ENCODE measurements at places on chromosomes 3 and 15.

- DNase-seq = no peak
Measured at GRCh38 chr15:88719654-88720053, 80.8 kb downstream of the ISG20 start.

- no peak for DNase-seq
Measured at GRCh38 chr3:71392251-71392650, 191.3 kb downstream of the FOXP1 start.

- DNase-seq = peak; percentile 49
Measured at GRCh38 chr3:151219056-151219455, 16.0 kb upstream of the GPR171 start.

- peak; percentile 73 for DNase-seq
Measured at GRCh38 chr3:171640520-171641412, 169.5 kb downstream of the PLD1 start.

DNA sequence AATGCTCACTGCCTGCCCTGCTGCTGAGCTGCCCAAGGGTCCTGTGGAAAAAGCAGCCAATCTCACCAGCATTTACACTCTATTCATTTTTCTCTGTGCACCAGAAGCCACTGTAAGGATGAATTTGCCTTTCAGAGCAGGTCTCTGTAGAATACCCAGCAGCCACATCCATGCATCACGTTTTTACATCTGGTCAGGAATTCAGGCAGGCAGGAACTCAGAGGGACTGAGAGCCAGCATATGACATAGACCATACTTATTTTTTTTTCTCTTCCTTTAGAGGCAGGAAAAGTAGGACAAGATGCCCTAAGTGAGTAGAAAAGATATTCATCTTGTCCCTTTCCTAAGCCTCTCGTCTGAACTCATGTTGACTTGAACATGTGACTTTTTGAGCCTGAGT lies 292.7 kb downstream of the EPHB1 start:
- DNase-seq = no peak

DNA sequence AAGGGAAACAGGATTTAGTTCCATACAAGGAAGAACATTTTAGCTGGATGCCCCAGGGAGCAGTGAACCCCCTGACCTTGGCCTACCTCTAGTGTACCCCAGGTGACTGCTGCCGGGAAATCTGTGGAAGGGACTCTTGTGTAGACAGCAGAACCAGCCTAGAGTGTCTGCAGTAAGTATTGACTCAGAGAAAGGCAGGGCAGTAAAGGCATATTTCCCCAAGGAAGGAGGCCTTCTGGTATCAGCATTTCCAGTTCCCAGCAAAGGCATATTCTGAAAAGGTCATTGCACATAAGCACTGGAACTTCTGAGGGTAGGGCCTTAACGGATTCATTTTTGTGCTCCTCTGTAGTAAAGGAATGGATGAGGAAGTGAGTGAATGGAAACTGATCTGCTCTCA lies 246.2 kb downstream of the FAM43A start:
- no peak for DNase-seq

- DNase-seq = peak; percentile 83
Measured at GRCh38 chr15:52005748-52006701, 13.0 kb upstream of the MAPK6 start.

DNA sequence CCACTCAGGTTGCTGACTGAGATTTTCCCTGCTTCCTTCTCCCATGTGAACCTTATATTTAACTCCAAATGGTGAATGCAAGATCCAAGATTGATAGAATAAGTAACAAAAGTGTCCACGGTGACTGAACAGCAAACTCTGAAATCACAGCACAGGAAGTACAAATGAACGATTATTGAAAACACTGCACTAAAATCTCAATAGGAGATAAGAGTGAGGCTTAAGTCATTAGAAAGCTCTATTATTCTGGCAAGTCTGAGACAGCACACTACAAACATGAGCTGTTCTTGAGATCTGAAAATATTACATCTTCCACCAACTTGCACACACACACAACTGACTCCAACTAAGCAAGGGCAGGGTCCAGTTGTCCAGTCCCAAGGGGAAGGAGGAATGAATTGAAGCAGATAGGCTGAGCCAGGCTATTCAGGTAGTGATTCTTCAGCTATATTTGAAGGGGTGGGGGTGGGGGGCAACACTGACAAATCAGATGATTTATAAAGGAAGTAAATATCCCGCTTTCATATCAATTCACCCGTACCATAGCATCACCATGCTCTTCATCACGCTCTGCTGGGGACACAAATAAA lies 2.9 kb downstream of the ZNF385D start:
- peak; percentile 42 for DNase-seq

- no peak for DNase-seq
Measured at GRCh38 chr3:188400494-188401243, 246.7 kb downstream of the LPP start.

- DNase-seq = no peak
Measured at GRCh38 chr3:96755519-96755918, 58.9 kb upstream of the EPHA6 start.

GRCh38 chr3:98172621-98173020 lies 6.1 kb downstream of the OR5H15 start:
- DNase-seq = no peak

- peak; percentile 18 for DNase-seq
Measured at GRCh38 chr3:12966847-12967605, 106.2 kb downstream of the IQSEC1 start.

- peak; percentile 58 for DNase-seq
Measured at GRCh38 chr3:112111785-112112402, 21.2 kb downstream of the GCSAM start.

GRCh38 chr3:30518181-30518864 lies 88.1 kb upstream of the TGFBR2 start:
- DNase-seq = peak; percentile 30

- DNase-seq = no peak
Measured at GRCh38 chr3:79278681-79279080, 489.1 kb downstream of the ROBO1 start.

GRCh38 chr3:171379961-171380483 lies 80.2 kb downstream of the TNIK start:
- DNase-seq = peak; percentile 36

DNA sequence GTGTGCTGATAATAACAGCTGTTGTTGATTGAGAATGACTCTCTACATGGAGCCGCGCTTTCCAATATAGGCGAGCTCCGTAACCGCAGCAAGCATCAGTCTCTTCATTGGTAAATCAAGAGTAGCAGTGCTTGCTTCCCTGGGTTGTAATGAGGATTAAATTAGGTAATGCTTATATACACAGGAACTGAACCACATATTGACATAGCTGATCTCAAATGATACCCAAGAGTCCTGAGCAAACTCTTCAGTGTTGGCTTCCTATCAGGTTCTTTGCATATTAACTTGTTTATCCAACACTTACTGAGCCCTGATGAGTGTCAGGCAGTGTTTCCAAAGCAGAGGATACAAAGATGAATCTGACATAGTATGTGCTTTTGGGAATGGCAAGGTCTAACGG lies 46.4 kb upstream of the SLCO3A1 start:
- no peak for DNase-seq

DNA sequence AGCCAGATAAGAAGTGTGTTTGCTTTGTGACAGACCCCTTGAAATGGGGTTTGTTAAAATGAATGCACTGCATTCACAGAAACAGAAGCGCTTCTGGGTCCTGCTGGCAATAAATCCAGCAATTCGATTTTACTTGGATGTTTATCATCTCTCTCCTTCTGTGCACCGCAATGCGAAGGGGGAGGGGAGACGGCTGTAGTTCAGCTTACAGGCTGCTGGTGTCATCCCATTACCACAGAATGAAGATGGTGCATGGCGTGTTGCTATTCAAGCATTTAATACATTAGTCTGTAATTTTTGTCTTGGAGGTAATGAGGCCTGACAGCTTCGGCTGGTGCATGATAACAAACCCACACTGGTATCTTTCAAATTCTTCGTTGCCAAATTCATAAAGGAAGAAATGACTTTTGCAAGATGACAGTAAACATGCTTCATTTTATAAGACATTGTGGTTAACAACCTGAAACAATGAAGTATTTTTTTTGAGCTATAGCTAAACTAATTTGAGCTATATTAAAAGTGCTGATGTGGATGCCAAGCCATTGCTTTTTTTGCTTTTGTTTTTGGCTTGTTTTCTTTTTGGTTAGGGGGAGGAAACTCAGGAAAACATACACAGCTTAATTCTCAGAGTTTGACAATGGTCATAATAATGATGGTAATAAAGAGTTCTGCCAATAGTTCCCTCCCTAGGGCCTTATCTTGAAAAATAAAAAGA lies 418.3 kb downstream of the OTOL1 start:
- DNase-seq = peak; percentile 85

DNA sequence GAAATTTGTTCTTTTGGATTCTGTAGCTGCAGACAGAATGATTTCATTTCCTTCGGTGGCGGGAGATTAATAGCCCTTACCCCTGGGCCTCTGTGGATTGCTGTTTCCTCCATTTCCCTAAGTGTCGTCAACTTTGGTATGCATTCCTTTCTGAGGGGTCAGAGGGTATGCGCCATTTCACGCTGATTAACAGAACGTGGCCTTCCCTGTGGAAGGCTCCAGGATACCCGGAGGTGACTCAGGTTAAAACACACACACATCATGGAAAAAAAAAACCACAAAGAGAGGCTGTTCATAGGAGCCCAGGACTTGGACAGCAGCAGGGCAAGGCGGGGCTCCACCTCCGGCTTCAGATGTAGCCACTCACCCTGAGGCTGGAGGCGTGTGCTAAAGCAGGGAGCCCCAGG lies 51.9 kb downstream of the EPHB1 start:
- DNase-seq = peak; percentile 12

DNA sequence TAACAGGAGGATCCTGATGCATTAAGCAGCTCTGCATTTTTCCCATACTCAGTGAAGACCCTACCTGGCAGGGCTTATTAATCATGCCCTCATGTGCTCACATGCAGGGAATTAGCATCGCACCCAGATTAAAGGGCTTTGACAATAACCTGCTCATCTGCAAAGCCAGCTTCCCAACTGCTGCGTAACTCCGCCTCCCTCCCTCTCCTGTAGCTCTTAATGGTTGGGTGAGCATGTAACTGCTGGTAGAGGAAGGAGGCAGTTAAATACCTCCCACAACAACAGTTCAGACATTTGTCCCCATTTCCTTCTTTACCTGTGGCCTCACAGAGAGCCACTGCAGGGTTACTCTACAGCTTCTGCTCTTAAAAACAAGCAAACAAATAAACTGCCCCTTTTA lies 203.6 kb upstream of the WNT5A start:
- no peak for DNase-seq

DNA sequence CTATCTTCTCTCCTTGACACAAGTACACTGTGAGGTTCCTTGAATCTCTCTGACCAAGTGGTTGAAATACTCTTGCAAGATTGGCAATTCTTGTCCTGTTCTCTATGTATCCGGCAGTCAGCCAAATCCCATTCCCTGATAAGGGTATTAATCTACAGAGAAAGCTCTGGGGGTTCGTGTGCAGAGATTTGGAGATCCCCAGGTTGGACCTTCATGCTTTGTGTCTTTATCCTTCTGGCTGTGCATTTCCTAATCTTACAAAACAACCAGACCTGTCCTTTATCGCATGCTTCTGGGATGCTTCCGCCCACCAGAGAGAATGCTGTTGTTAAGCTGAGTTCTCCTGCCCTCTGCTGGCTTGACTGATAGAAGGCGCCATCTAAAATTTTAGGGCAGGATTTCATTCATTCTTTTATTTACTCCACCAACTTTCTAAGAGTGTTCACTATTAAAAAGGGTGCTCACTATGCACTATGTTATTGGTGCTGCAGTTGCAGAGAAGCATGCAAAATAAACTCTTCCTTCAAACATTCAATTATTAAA lies 8.6 kb upstream of the SST start:
- peak; percentile 52 for DNase-seq

- peak; percentile 63 for DNase-seq
Measured at GRCh38 chr3:21059404-21059803, 691.6 kb downstream of the ZNF385D start.

DNA sequence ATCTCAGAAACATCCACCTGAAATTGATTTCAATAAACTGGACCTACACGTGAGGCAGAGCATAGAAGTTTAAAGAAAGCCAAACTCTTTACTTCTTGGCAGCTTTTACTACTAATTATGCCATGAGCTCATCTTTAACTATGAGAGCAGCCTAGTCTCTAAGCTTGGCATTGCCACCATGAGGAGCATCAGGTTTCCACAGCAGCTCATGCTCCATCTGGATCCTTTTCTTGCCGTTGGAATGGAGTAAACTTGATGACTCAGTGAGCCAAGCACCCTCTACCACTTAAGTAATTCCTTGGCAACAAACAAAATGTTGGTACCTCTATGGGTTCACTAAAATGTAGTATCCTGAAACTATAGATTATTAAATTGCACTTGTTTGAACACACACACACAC lies 583.2 kb downstream of the EPHA3 start:
- DNase-seq = peak; percentile 69

GRCh38 chr3:187498211-187498724 lies 130.1 kb downstream of the RTP4 start:
- no peak for DNase-seq

- DNase-seq = peak; percentile 77
Measured at GRCh38 chr3:38853011-38853410, 37.0 kb upstream of the SCN10A start.

GRCh38 chr3:61828184-61828874 lies 267.0 kb downstream of the PTPRG start:
- DNase-seq = peak; percentile 26

DNA sequence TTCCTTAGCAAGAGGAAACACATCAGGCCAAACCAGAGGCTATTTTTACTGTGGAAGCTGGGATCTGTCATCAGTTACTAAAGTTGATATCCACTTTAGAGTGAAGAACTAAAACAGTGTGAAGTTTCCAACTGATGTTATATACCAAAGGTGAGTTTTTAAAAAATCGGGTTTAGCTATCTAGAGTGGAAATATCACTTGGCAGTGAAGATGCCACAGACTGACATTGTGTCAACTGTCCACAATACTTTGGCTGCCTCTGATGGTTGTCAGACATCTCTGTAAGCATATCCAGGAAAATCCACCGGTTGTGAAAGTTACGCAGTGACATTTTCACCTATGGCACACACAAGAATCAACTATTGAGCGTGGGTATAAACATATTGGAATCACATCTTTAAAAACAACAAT lies 9.2 kb downstream of the ZIC1 start:
- DNase-seq = no peak

GRCh38 chr3:155302891-155303290 lies 9.4 kb upstream of the STRIT1 start:
- DNase-seq = no peak

GRCh38 chr3:101827211-101828174 lies 21.8 kb upstream of the NFKBIZ start:
- DNase-seq = peak; percentile 87

DNA sequence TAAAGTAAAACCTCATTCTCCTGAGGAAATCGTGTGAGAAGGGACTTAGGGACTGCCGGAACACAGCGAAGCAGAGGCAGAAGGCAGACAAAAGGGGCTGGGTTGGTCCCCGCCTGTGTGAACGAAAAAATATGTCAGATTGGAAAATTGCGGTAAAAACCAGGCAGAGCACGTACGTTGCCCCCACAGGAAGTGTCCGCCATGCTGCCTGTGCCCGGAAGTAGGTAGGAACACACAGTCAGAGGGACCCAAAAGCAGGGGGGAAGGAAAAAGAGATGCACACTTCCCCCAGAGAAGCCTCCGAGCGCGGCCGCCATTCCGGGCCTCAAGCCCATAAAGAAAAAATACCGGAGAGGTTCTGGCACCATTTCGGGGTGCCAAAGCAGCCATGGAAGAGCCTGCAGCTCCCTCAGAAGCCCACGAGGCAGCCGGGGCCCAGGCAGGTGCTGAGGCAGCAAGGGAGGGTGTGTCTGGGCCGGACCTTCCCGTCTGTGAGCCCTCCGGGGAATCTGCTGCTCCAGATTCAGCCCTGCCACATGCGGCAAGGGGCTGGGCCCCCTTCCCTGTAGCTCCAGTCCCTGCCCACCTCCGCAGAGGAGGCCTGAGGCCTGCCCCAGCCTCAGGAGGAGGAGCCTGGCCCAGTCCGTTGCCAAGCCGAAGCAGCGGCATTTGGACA lies at the start of gene MKRN3:
MKRN3 (plus strand) TSS at position 280 of the 676 bp plus-strand sequence; CDS start at position 389, 109 bp downstream.
- peak; percentile 90 for DNase-seq
